ENCODE measurements at places on chromosomes 13 and 19. TPM values are rescaled to one million over a fixed set of nuclear protein-coding genes. Genes with fewer than 3 reads are reported as not detected.

DNA sequence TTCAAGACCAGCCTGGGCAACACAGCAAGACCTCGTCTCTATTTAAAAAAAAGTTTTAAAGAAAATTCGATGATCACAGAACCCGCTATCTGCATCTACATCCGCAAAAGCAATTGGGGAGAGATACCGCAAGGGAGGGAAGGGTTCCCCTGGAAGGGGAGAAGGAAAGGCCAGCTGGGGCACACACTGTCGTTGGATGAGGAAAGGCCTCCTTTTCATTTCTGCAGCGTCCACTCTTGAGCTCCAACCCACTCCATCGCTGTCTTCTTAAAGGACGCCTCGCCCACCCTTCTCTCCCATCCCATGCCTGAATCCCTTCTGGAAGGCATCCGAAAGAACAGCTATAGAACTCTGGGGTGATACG, 3.2 kb upstream of the PRKCG start:
- no peak for DNase-seq
- no peak overlapping the region for H3K27ac ChIP-seq
- H3K4me1 ChIP-seq = peaks cover 47% of the 10 kb centered on the region
- peaks cover 11% of the 10 kb centered on the region for H3K36me3 ChIP-seq
- H3K4me3 ChIP-seq = peak overlapping the region; percentile 30

GRCh38 chr13:47146136-47146535, 249.3 kb upstream of the HTR2A start:
- no peak for DNase-seq
- no peaks in the 10 kb centered on the region for H3K27me3 ChIP-seq
- H3K4me1 ChIP-seq = no peaks in the 10 kb centered on the region
- H3K36me3 ChIP-seq = no peaks in the 10 kb centered on the region
- no peak overlapping the region for H3K4me3 ChIP-seq

DNA sequence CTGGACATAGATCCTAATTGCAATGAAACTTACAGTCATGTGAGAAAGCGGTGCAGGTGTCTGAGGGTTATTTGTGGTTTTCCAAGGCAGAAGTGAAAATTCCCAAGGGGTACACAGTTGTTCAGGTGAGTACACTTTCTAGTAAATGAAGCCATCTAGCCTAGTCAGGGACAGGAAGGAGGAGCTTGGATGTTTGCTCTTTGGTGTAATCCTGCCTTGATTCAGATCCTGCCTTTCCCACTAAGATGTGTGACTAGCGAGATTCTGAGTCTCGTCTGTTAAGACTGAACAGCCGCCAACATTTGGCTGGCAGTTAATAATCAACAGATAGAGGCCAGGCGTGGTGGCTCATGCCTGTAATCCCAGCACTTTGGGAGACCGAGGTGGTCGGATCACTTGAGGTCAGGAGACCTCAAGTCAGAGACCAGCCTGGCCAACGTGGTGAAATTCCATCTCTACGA, 2.5 kb downstream of the RPS9 start:
- no peak for DNase-seq
- peaks cover 62% of the 10 kb centered on the region for H3K4me1 ChIP-seq
- H3K27me3 ChIP-seq = no peaks in the 10 kb centered on the region

DNA sequence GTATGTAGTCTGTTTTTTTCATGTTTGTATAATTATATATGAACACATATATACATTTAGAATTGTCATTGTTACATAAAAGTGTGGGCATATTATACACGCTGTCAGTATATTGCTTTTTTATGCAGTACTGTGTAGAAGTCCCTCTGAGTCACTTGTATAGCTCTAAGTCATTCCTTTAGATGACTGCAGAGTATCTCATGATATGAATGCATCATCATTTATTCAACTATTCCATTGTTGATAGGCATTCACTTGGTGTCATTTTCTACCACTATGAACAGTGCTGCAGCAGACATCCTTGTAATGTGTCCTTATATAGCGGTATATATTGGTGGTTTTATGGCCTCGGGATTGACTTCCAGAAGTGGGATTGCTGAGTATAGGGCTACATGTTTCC, 15.3 kb downstream of the RFXAP start:
- no peaks in the 10 kb centered on the region for H3K4me1 ChIP-seq
- DNase-seq = no peak
- H3K27me3 ChIP-seq = no peaks in the 10 kb centered on the region
- peaks cover 11% of the 10 kb centered on the region for H3K36me3 ChIP-seq

GRCh38 chr13:75445717-75446499, 36.1 kb downstream of the TBC1D4 start:
- H3K27ac ChIP-seq = no peak overlapping the region
- no peak for DNase-seq
- no peaks in the 10 kb centered on the region for H3K4me1 ChIP-seq

DNA sequence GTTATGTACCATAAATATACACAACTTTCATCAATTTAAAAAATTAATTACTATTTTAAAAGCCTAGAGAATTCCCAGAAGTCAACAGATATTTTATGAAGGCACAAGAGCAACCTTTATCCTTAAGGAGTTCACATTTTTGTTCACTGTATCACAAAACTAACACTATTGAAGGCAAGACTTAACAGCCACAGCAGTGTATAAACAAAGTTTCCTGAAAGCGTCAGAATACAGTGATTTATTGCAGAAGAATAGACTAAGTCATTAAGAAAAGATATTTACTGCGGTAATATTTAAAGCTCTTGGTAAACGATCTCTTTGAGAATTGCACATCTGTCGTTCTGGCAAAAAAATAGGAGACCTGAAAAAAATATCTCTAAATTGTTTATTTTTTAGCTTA, 419.3 kb upstream of the NBEA start:
- H3K4me1 ChIP-seq = no peaks in the 10 kb centered on the region
- no peaks in the 10 kb centered on the region for H3K36me3 ChIP-seq

DNA sequence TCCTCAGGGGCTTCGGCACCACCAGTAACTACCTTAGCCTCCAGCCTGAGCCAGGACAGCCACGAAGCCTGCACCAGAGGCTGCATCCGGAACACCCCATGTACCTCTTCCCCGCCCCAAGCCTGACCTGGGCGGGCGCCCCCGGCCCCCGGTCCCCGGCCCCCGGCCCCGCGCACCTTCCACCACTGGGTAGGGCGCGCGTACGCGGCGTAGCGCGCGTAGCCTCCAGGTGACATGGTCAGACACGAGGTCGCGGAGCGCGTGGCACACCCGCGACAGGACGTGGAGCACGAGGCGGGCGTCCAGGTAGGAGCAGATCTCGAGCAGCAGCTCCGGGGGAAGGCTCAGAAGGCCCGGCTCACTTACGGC, 450 bp downstream of the FBXW9 start:
- H3K27ac ChIP-seq = peak overlapping the region; percentile 94
- no peak for DNase-seq
- peak overlapping the region; percentile 80 for H3K4me3 ChIP-seq
- no peaks in the 10 kb centered on the region for H3K27me3 ChIP-seq

- no peaks in the 10 kb centered on the region for H3K27me3 ChIP-seq
- H3K36me3 ChIP-seq = no peaks in the 10 kb centered on the region
- H3K27ac ChIP-seq = no peak overlapping the region
Measured at GRCh38 chr13:77565635-77566034, 30.1 kb downstream of the SCEL start.

The ZNF506 gene
- 62.8 TPM for total RNA-seq

The ZNF837 gene
- total RNA-seq = 0.63 TPM

The TNNT1 gene
- not detected for total RNA-seq

The ZNF14 gene
- total RNA-seq = 12.7 TPM

All from natural killer cell (primary cell).